ENCODE measurements at places on chromosomes 4 and X.

DNA sequence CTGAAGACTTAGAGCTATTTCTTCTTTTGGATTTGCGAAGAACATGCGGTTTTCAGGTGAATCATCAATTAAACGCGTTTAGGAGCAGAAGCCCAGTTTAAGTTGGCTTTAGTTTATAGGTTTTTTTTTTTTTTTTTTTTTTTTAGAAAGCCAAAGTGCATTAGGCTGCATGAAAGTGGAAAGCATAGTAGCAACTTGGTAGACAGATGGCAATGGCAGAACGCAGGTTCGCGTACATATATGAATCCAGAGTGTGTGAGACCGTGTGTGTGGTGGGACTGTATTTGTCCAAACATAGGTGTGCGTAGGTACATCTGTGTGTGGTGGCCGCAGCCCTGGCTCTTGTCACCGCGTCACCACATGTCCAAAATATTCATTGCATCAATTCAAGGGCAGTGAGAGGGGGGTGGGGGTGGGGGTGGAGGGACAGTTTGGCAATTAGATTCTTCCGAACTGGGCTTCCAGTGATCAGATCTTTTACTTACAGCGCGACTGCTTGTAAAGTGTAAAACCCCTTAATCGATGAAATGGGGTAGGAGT is 901 bp downstream of the JADE1 start:
- no peak for DNase-seq

DNA sequence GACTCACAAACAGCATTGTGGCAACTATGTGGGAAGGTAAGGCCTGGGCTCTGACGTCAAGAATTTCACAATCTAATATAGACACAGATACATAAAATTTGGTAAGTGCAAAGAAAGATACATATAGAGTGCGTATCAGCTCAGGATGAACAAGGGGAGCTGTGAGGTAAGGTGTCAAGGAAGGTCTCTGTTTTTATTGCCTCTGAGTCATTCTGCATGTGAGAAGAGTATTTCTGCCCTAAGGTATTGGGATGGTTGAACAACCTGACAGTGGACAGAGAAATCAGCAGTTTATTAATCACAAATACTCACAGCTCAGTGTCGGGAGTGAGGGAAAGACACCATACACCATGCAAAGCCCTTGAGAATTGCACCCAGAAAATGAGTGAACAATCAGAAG is 89.8 kb downstream of the COMMD8 start:
- no peak for DNase-seq

DNA sequence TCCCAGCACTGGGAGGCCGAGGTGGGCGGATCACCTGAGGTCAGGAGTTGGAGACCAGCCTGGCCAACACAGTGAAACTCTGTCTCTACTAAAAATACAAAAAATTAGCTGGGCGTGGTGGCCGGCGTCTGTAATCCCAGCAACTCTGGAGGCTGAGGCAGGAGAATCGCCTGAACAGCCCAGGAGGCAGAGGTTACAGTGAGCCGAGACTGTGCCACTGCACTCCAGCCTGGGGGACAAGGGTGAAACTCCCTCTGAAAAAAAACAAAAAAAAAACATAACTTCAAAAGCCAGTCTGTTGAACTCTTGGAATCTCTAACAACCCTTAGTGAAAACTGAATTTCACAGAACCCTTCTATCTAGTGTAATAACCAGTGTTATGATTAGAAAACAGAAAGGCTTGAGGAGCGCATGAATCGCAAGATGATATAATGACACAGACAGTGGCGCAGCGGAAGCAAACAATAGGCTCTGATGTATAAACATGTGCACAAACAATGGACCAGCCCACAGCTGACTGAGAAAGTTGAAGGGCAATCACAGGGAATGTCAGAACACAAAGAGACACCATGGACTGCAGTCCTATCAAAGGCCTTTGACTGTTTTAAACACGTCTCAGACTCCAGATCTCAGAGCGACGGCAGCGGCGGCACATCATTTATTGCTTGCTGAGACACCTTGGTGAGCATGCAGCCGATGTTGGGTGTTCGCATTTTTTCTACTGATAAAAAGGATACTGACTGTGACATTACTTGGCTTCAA is 81.6 kb downstream of the NSUN7 start:
- no peak for DNase-seq

- no peak for DNase-seq
These were observed 112.8 kb upstream of the EOLA2 start for GRCh38 chrX:150051096-150051495.

GRCh38 chrX:51955200-51955599 is 61.8 kb downstream of the MAGED1 start:
- DNase-seq: no peak

DNA sequence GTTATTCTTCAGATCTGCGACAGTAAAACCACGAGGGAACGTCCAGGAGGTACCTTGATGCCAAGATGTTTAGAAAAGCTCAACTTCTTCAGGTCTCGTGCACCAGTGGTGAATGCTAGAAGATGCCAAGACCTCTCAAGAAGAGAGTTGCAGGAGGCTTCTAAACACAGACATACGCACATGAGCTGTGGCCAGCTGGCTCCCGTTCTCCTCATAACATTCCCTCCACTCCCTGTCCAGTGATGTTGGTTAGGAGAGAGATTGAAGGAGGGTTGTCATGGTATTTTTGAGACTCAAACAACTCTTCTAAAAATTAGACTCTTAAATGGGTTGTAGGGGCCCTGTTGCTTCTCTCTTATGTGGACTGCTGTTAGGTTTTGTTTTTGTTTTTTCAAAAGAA is 184.3 kb downstream of the QDPR start:
- no peak for DNase-seq

DNA sequence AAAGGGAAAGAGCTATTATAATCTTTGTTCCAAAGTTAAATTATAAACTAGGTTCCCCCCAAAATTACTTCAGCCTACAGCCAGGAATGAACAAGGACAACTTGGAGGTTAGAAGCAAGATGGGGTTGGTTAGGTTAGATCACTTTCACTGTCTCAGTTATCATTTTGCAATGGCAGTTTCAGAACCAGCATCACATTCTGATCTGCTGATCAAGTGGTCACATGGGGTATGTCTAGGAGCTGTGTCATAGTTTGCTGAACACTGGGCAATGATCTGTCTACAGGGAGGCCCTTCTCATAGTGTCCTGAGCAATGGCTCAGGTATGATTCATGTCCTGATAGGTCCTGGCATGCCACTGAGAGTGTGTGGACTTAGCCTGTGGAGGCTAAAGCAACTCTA is 41.6 kb upstream of the XIAP start:
- no peak for DNase-seq

DNA sequence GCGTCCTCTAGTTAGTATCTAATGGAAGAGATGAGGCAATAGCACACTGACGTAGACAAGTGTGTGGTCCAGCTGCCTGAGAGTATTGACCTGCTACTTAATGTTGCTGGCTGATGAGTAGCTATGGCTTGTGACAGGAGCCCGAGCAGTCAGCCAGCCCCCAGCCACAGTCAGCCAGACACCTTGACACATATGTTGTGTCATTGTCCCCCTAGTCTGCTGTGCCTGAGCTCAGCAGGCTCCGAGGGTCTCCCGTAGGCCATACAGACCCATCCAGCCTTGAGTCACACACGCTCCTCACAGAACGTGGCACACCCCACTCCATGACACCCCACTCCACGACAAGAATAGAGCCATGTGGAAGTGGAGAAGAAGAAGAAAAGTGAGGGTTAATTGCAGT is 362.1 kb downstream of the UNC5C start:
- DNase-seq: no peak

DNA sequence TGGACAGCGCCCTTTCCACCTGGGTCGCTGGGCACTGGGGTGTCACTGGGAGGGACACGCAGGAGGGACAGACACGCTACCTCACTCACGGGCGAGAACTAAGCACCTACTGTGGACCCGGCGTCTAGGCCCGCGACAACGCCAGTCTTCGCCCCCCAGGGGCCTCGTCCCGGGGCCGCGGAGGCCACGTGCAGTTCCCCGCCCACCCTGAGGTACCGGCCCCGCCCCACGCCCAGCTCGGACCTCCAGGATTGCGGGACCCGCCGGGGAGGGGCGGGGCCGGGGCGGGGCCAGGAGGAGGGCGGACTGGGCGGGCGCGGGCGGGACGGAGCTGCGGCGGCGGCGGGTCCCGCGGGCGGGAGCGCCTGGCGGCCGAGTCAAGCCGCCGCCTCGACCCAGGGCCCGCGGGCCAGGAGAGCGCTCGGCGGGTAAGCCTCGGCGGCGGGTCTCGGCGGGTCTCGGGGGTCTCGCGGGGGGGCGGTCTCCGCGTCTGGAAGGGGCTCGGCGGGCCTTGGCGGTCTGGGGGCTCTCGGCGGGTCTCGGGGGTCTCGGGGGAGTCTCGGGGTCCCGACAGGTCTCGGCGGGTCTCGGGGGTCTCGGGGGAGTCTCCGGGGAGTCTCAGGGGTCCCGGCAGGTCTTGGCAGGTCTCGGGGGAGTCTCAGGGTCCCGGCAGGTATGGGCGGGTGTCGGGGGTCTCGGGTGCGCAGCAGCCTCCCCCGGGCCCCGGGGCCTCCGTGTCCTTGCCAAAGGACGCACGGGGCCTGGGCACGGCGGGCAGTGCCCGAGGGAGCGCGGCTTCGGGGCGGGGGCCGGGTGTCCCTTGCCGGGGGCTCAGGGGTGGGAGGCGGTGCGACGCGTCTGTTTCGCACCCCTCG is at the start of gene SH3BP2:
Gene SH3BP2 (plus strand): TSS at position 375 of the 875 bp plus-strand sequence. CDS start 27,533 bp downstream, outside the sequence.
- no peak for DNase-seq
